Spinal cord (tissue), 10 donors: ENCODE measurements at places on chromosomes 2 and 18. TPM values are rescaled to one million over a fixed set of nuclear protein-coding genes. Genes with fewer than 3 reads are reported as not detected.

- DNase-seq, result no peak
- H3K27me3 ChIP-seq, result no peaks in the 10 kb centered on the region
- H3K4me1 ChIP-seq, result no peaks in the 10 kb centered on the region
Observed at GRCh38 chr2:241108271-241109209, 6.5 kb upstream of the MTERF4 start.

- H3K4me3 ChIP-seq, result no peak overlapping the region
- peaks cover 12% of the 10 kb centered on the region for H3K36me3 ChIP-seq
- no peak overlapping the region for H3K27ac ChIP-seq
- no peak for DNase-seq
Observed at GRCh38 chr18:37536656-37537055, 28.9 kb downstream of the CELF4 start.

- no peak overlapping the region for H3K4me3 ChIP-seq
- peak overlapping the region; percentile 30 for H3K27ac ChIP-seq
- H3K4me1 ChIP-seq, result peaks cover 4% of the 10 kb centered on the region
- H3K36me3 ChIP-seq, result no peaks in the 10 kb centered on the region
Observed at GRCh38 chr2:64063454-64063853, 44.2 kb upstream of the VPS54 start.

- no peak overlapping the region for H3K27ac ChIP-seq
- DNase-seq, result no peak
- no peaks in the 10 kb centered on the region for H3K4me1 ChIP-seq
- H3K36me3 ChIP-seq, result no peaks in the 10 kb centered on the region
- H3K27me3 ChIP-seq, result no peaks in the 10 kb centered on the region
- H3K4me3 ChIP-seq, result no peak overlapping the region
Observed at GRCh38 chr2:174977364-174977763, 27.8 kb downstream of the CHN1 start.

DNA sequence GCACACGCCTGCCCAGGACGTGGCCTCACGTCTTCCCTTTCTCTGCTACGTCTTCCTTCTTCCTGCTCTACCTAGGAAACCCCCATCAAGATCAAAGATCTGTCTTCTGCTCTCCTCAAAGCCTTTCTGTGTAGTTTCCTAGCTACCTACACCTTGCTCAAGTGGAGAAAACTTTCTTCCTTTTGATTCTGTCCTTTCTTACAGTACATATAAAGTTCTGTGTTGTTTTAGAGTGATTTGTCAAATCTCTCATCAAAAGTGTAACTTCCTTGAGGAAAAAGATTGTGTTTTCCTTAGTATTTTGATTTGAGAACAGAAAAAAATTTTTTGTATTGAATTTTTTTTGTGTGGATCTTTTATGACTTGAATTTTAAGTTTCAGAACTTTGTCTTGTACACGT is 17.8 kb downstream of the SETBP1 start:
- DNase-seq, result no peak
- H3K27me3 ChIP-seq, result no peaks in the 10 kb centered on the region

DNA sequence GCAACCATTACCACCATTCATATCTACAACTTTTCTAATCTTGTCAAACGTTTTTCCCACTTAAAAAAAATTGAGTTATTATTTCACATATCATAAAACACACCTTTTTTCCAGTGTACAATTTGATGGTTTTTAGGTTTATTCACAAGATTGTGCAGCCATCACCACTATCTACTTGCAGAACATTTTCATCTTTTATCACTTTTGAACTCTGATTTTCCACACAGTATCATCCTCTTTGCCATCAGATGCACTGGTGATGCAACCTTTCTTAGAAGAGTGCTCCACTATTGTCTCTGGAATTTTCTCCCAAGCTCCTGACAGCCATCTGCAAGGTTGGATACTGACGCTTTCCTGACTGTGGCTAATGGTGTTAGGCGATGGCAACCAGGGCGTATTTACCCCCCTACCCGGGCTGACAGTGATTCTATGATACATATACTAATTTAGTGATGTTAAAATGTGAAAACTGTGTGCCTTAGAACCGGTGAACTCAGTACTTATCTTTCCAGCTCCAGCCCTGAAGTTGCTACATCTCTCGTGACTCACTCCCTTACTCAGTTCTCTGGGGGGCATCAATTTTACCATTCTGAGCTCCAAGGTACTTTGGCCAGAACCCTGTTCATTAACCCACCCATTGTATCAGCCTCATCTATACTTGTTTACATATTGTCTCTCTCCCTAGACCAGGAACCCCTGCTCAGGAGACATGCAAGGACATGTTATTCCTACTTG is 105.4 kb upstream of the SPRED2 start:
- no peaks in the 10 kb centered on the region for H3K36me3 ChIP-seq
- no peak for DNase-seq
- no peaks in the 10 kb centered on the region for H3K4me1 ChIP-seq
- no peaks in the 10 kb centered on the region for H3K27me3 ChIP-seq
- H3K4me3 ChIP-seq, result no peak overlapping the region

GRCh38 chr2:175366815-175367214 is 185.3 kb upstream of the ATP5MC3 start:
- peaks cover 17% of the 10 kb centered on the region for H3K27me3 ChIP-seq
- no peak overlapping the region for H3K4me3 ChIP-seq
- H3K27ac ChIP-seq, result no peak overlapping the region
- DNase-seq, result peak; percentile 93
- H3K36me3 ChIP-seq, result no peaks in the 10 kb centered on the region

DNA sequence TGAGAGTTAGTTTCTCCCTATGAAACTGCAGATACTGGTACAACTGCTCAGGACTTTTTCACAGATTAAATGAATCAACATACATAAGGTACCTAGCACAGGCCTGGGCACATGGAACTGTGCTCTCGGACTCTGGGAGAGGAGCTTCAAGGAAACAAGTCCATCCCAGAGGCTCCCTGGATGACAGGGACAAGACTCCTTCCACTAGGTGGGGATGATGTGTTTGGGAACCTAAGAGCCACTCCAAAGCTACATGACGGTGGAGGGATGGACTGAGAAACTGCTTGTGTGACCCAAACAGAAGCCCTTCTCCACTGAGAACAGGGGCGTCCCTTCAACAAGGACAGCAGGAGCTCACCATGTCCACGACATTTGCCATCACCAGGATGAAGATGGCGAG is 37.1 kb downstream of the CENPO start:
- H3K4me1 ChIP-seq, result peaks cover 36% of the 10 kb centered on the region
- no peak overlapping the region for H3K4me3 ChIP-seq
- H3K36me3 ChIP-seq, result peaks cover 60% of the 10 kb centered on the region
- no peak overlapping the region for H3K27ac ChIP-seq
- no peak for DNase-seq
- H3K27me3 ChIP-seq, result no peaks in the 10 kb centered on the region

DNA sequence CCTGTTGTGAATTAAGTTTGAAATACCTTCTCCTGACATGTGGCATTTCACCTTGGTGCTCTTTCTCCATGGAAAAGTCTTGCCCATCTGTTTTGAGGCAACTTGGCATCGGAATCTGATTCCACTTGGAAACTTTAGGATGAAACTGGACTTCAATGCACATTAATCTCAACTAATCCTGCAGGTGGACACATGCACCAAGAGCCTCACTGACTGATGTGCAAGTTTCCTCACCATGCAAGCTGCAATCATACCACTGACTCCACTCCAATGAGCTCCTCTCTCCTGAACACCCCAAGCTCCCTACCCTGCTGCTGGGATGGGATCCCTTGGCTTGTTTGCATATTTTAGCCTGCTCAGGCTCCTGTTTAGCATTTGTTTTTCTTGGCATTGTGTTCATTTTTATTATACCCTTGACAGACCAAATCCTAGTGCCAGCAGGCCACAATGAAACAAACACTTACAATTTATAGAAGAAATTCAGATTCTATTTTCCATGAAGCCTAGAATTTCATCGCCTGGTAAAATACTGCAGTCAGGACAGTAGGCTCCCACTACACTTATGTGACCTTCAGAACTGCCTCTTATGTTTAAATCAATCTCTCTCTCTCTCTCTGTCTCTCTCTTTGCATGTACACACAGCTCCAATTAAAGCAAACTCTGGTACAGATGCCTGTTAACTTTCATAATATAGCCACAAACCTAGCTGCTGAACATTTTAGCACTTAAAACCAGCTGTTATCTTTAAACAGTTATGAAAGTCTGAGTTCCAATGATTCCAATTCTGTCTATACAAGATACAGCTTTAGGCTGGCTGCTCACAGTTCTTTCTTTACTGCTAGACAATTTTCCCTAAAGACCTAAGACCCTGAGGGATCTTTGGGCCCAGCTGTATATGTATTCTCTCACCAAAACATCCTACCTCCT is 141.5 kb downstream of the OSR1 start:
- H3K36me3 ChIP-seq, result no peaks in the 10 kb centered on the region
- DNase-seq, result no peak
- no peaks in the 10 kb centered on the region for H3K27me3 ChIP-seq
- no peak overlapping the region for H3K4me3 ChIP-seq

DNA sequence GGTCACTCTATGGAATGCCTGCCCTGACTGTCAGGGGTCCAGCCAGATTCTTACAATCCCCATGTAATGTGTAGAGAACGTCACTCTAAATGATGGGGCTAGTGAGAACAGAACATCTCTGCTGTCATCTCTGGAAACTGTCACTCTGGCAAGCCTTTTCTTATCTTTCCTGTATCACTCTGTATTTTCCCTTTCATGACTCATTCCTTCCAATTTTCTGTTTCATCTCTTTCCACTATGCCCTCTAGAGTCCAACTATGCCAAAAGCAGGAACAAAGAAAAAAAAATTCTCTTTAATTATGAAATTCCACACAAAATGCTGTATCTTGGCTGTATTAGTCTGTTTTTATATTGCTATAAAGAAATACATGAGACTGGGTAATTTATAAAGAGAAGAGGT is 608.8 kb downstream of the ADCYAP1 start:
- H3K27me3 ChIP-seq, result no peaks in the 10 kb centered on the region
- H3K4me3 ChIP-seq, result no peak overlapping the region
- H3K36me3 ChIP-seq, result no peaks in the 10 kb centered on the region
- DNase-seq, result no peak
- H3K4me1 ChIP-seq, result no peaks in the 10 kb centered on the region

GRCh38 chr2:61247204-61247812 is 85.3 kb downstream of the C2orf74 start:
- no peak overlapping the region for H3K4me3 ChIP-seq
- no peaks in the 10 kb centered on the region for H3K4me1 ChIP-seq
- H3K36me3 ChIP-seq, result peaks cover 25% of the 10 kb centered on the region
- DNase-seq, result no peak
- H3K27ac ChIP-seq, result no peak overlapping the region

GRCh38 chr2:174586418-174587295 is 10.9 kb downstream of the WIPF1 start:
- no peak overlapping the region for H3K27ac ChIP-seq
- H3K36me3 ChIP-seq, result no peaks in the 10 kb centered on the region
- H3K27me3 ChIP-seq, result no peaks in the 10 kb centered on the region
- H3K4me3 ChIP-seq, result no peak overlapping the region

- no peak for DNase-seq
- no peak overlapping the region for H3K27ac ChIP-seq
- no peaks in the 10 kb centered on the region for H3K27me3 ChIP-seq
- no peak overlapping the region for H3K4me3 ChIP-seq
Observed at GRCh38 chr2:218320704-218321336, 28.5 kb upstream of the TMBIM1 start.

DNA sequence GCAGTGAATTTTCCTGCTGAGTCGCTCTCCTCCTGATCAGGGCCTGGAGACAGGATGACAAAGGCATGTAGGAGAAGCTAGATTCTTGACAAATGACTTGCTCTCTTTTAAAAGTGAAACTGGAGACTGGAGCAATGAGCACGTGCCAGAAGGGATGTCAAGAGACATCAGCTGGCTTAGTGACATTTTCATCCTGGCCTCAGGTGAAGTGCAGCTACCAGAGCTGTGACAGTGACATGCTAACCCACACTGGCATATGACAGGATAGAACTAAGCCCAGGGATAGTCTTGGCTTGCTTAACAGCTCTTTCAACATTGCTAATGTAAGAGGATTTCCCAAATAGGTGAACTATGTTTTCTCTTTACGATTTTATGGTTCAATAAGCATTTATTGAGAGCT is 757.5 kb upstream of the DDX18 start:
- no peak overlapping the region for H3K4me3 ChIP-seq
- H3K27ac ChIP-seq, result no peak overlapping the region
- no peaks in the 10 kb centered on the region for H3K4me1 ChIP-seq
- H3K27me3 ChIP-seq, result no peaks in the 10 kb centered on the region
- no peaks in the 10 kb centered on the region for H3K36me3 ChIP-seq
- DNase-seq, result no peak

DNA sequence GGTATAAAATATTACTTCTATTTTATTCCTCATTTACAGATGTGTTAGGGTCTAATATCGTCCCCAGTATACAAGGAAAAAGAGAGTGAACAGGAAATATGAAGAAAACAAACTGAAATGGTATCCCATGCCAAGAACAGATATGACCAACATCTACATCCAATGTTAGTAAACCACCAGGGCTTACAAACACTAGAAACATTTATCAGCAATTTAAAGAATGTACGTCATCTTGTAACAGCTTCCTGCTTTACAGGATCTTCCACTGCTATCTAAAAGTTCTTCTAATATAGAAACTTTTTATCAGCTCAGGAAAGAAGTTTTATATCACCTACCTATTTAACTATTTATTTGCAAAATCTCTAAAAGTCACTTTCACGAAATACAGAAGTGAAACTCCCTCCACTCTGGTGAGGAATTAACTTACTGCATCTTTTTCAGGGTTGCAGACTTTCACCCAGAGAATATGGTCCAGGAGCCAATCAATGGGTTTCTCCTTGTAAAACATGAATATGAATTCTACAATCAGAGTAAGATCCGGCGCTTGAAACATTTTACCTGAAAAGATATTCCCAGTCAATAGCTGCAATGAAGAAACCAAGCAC is 35.2 kb downstream of the UNC50 start:
- H3K27me3 ChIP-seq, result no peaks in the 10 kb centered on the region
- H3K4me3 ChIP-seq, result no peak overlapping the region
- no peak overlapping the region for H3K27ac ChIP-seq
- no peak for DNase-seq
- peaks cover 15% of the 10 kb centered on the region for H3K36me3 ChIP-seq

GRCh38 chr2:206832873-206833272 is 67.5 kb downstream of the FASTKD2 start:
- no peaks in the 10 kb centered on the region for H3K4me1 ChIP-seq
- H3K27ac ChIP-seq, result no peak overlapping the region
- no peak overlapping the region for H3K4me3 ChIP-seq
- no peak for DNase-seq

The DSC3 gene
- 2.6 TPM for total RNA-seq

The ACSL3 gene
- 102 TPM for total RNA-seq

The HRH4 gene
- total RNA-seq, result 0.06 TPM

The DYNAP gene
- not detected for total RNA-seq

The SRD5A2 gene
- 0.59 TPM for total RNA-seq

The ZAP70 gene
- 0.40 TPM for total RNA-seq
